ENCODE measurements at places on chromosomes 7 and 10.

GRCh38 chr7:140144821-140145220, 32.0 kb downstream of the KDM7A start:
- no peak overlapping the region for H3K4me3 ChIP-seq
- no peak overlapping the region for H3K27ac ChIP-seq
- no peak for DNase-seq
- H3K36me3 ChIP-seq = no peaks in the 10 kb centered on the region

DNA sequence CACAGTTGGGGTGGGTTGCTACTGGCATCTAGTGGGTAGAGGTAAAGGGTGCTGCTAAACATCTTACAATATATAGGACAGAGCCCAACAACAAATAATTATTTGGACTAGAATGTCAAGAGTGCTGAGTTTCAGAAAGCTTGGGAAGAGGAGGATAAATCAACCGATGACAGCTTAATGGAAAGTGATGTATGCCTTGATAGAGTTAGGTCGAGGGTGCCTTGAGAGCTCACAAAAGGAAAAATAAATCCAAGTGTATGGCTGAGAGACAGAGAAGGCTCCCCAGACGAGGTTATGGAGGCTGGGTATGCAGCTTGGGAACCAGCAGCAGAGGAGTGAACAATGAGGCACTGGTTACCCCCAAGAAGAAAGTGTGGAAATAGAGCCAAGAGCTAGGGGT, 211.1 kb downstream of the HDAC9 start:
- DNase-seq = no peak
- no peak overlapping the region for H3K4me3 ChIP-seq
- no peaks in the 10 kb centered on the region for H3K4me1 ChIP-seq
- no peaks in the 10 kb centered on the region for H3K36me3 ChIP-seq

GRCh38 chr7:18213652-18214051, 186.0 kb upstream of the PRPS1L1 start:
- no peaks in the 10 kb centered on the region for H3K27me3 ChIP-seq
- DNase-seq = no peak
- H3K36me3 ChIP-seq = no peaks in the 10 kb centered on the region
- peak overlapping the region; percentile 66 for H3K27ac ChIP-seq
- H3K4me3 ChIP-seq = no peak overlapping the region

DNA sequence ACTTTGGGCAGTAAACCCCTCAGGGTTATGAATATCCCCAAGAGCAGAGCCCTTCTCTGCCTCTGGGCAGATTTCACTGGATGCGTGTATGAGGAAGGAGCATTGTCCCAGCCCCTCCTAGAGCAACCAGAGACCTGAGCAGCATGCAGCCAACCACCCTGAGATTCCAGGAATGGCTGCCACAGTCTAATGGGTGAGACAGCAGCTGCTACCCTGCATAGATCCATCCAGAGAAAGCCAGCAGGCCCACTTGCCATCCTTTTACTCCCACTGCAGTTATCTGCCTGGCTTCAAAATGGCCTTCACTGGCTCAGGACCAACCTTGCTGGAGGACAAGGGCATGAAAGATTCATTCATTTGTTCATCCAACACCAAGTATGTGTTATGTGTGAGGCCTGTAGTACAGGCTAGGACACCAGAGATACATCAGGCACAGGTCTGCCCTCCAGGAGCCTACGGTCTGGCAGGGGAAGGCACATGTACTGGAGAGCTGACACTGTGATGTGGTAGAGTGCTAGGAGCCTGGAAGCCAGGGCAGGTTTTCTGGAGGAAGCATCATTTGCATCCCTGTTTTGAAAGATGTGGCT, 26.2 kb upstream of the C10orf105 start:
- no peak for DNase-seq
- no peaks in the 10 kb centered on the region for H3K36me3 ChIP-seq
- peak overlapping the region; percentile 82 for H3K27ac ChIP-seq
- H3K4me3 ChIP-seq = no peak overlapping the region
